AG04450 (cell line): ENCODE measurements at places on chromosomes 3 and 15. TPM values are rescaled to one million over a fixed set of nuclear protein-coding genes. Genes with fewer than 3 reads are reported as not detected.

GOLGA8T gene
- polyA plus RNA-seq: not detected in 2 replicates

GOLGA8S gene
- polyA plus RNA-seq: 0.02 and 0.04 TPM in 2 replicates

PAK6 gene
- polyA plus RNA-seq: not detected in 2 replicates

C3orf85 gene
- polyA plus RNA-seq: not detected in 2 replicates

C3orf70 gene
- polyA plus RNA-seq: 0.79 and 0.89 TPM in 2 replicates

WDR5B gene
- polyA plus RNA-seq: 5.7 and 8.5 TPM in 2 replicates

TRIM71 gene
- polyA plus RNA-seq: not detected in 2 replicates

SLC6A1 gene
- not detected in 2 replicates for polyA plus RNA-seq

DNA sequence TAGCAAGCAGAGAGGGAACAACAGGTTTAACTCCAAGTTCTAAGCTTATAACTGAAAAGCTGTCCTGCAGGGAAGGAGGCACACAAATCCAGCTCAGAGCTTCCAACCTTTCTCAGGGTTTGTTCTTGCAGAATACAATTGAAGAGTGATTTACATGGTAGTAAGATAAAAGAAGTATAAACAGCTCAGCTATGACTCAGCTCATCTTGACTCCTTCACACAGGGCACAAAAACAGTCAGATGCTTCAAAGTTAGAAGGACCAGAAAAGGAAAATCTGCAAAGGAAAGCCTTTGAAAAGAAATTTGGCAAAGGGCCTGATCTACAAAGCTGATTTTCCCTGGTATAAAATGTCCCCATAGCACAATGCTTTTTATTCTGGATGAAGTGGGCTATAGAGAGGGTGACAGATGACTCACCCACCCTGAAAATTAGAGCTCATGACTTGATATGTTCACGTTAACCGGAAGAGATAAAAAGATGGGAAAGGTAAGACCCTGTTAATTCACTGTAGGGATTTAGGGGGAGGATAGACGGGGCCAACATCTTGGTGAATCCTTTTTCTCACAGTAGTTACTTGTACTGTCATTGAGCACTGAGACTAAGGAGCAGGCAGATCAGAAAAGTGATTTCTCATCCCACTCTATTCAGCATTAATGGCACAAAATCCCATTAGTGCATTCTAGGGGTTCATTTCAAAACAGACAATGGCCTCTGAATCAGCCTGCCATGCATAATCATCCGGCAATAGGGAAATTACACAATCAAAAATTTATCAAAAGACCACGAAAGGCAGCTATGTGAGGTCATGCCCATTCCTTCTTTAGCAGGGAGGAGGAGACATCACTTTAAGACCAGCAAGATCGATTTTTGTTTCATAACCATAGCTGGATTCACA is 143.5 kb downstream of the GAP43 start:
- no peak for DNase-seq

GRCh38 chr3:66376568-66376967 is 124.3 kb downstream of the LRIG1 start:
- no peak for DNase-seq

DNA sequence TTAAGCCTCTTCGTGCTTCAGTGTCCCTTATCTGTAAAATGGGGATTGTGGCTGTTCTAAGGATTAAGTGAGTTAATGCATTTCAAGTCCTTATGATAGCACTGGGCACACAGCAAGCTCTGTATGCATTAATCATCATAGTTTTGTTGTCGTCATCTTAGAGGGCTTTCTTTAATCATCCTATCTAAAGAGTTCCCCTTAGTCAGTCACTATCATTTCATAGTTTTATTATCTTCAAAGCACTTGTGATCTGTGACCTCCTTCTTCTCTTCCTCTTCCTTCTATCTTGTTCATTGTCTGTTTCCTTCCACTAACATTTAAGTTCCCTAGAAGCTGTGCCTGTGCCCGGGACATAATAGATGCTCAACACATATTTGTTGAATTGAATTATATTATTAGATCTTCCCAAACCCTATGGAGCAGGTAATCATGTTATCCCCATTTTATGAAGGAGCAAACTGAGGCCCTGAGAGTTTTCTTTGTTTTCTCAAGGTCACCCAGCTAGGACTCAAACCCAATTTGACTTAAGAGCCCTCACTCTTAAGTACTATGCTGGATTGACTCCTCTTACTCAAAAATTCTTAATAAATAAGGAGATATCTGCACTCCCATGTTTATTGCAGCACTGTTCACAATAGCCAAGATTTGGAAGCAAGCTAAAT is 24.1 kb downstream of the DUOX2 start:
- no peak for DNase-seq

- DNase-seq: no peak
Observed at GRCh38 chr15:44311136-44311535, 22.6 kb downstream of the GOLM2 start.

DNA sequence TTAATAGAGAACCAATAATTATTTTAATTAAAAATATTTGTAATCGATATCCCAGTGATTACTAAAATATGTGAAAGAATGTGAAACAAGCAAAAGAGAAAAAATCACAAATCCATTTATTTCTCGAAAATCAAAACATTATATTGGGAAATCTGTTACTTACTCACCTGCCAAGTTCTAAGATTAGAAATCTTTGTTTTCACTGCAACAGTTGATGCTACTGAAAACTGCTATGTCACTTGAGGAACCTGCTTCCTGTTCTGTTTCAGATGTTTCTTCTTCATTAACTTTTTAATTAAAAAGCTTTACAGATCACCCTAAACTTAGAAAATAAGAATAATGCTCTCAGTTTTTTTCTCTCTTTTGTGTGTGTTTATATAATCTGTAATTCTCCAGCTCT is 13.7 kb upstream of the DPH6 start:
- DNase-seq: no peak

DNA sequence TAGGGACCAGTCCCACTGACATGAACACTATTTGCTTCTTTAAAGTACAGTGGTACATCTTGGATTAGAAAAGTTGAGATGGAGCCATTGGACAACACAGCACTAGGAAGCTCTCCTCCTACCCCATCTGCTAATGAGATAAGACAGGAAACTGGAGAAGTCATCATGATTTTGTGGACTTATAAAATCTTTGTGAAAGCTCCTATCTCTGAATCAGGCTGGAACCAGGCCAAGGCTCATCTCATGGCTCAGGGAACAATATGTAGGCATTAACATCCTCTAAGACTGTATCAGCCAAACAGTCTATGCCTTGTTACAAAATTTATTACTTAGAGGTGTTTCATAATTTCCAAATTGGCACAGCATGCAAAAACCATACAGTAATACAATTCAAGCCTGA is 84.1 kb downstream of the BOC start:
- no peak for DNase-seq

DNA sequence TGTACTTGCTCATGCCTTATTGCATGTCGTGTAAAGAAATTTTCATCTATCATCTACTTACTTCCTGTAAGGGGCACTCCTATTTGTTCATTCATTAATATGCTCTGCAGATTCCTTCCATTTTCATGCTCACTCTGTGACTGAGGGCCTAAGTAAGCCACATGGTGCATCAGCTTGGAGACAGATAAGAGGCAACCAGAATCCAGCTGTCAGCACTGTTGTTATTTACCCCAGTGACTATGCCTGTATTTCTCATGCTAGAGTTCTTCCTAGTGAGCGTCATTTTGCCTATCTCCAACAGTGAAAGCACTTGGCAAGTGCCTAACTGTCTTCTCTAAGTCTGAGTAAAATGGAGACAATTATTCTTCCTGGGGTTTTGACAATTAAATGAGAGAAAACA is 124.8 kb upstream of the ABI3BP start:
- no peak for DNase-seq

- DNase-seq: no peak
Observed at GRCh38 chr3:170038434-170039110, 777 bp downstream of the GPR160 start.

DNA sequence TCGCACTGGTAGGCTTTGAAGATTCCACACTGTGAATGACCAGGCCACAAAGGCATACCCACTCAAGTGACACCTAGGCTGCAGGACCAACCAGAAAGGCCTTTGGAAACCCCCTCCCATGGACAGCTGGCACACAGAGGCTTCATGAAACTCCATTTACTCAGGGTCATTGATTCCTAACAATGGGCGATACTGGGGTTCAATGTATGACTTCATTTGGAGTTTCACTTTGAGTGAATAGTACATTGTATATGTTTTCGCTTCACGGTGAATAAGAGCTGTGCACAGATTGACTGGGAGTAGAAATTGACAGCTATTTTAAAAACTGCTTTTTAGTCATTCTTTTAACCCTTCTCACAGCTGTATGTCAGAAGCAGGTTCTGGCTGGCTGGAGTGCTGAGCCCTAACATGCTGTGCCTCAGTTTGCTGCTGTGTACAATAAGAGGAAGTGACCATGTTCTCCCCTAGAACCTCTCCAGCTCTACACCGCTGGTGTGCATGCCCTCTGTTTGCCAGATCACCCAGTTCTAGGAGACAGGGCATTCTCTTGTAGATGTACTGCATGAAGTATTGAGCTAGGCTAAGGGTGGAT is 15.4 kb upstream of the CX3CR1 start:
- no peak for DNase-seq

DNA sequence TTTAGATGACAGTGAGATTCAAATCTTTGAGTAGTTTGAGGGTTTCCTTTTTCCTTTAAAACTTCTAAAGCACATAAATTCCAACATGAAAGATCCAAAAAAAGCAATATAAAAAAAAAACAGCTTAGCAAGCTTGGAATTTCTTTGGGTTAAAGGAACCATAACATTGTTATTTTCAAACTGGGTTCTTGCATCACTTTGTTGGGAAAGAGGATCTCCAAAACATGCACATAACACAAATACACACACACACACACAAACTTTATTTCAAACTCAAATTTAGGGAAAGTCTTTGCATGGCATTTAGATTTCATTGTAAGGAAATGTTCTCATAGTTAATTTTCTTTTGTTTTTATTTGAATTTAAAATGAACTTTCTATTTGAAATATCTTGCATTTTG is 79.2 kb upstream of the COL8A1 start:
- DNase-seq: no peak

DNA sequence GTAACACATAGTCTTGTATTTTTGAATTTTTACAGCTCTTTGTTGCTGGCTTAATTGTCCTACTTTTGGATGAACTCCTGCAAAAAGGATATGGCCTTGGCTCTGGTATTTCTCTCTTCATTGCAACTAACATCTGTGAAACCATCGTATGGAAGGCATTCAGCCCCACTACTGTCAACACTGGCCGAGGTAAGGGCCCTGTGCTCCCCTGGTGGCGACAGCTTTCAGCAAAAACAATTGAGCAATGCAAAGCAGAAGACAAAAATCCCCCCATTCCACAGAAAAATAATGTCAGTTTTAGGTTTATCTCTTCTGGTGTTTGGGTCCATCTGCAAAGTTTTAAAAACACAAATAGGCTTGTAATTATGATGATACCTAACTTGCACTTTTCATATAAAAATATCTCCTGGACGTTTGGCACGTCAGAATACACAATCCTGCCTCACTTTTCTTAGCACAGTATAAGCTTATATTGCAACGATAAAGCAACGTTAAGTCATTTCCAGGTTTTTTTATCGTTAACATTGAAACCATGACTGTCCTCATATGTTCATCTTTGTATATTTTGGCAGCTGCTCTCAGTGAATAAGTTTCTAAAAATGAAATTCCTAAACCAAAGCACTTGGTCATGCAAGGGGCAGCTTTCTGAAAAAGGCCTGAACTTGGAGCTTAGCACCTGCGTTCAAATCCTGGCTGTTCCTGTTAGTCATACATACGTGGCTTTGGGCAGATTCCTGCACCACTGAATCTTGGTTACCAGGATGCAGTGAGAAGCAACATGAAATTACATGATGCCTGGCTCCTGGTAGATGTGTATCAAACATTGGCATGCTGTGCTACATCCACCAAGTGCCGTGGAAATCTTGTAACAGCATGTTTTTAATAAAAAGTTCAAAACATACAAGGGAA is 8.5 kb downstream of the SEC61A1 start:
- peak; percentile 95 for DNase-seq

- DNase-seq: no peak
Observed at GRCh38 chr3:143396790-143397189, 277.2 kb downstream of the CHST2 start.

GRCh38 chr15:35358824-35359223 is 187.1 kb downstream of the DPH6 start:
- DNase-seq: no peak

DNA sequence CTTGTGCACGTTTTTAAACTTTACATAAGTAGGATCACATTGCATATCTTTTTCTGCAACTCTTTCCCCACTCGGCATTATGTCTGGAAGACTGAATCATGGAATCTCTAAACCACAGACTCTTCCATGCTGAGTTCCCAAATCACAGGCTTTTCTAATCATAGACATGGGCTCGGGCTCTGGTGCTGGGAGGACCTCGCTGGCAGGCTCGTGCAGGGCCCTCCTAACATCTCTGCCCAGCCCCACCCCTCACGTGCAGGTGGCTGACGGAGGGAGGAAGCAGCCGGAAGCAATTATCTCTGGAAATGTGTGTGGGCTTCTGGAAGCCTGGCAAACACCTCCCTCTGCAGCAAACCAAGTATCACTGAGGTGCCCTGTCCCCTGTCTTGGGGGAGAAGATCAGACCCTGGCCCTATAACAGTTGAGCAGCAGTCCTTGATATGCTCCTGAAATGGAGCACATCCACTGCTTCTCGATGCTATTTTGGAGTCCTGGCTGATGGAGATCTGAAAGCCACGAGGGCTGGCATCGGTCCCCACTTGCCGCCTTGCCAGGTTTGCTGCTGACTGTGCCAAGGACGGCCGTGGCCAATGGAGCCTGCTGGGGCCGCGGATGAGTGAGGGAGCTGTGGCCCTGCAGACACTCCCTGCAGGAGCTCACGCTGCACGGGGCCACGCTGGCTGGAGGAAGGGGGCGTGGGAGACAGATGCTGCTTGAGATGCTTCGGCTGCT is 4.4 kb upstream of the IQSEC1 start:
- DNase-seq: no peak

- no peak for DNase-seq
Observed at GRCh38 chr3:15934389-15935195, 136.8 kb upstream of the ANKRD28 start.

GRCh38 chr3:106810300-106810875 is 566.9 kb upstream of the CCDC54 start:
- no peak for DNase-seq
